ENCODE measurements at places on chromosomes 11 and 22.

- no peaks in the 10 kb centered on the region for H3K27me3 ChIP-seq
- peaks cover 21% of the 10 kb centered on the region for H3K36me3 ChIP-seq
- no peak for DNase-seq
- no peak overlapping the region for H3K27ac ChIP-seq
- peaks cover 22% of the 10 kb centered on the region for H3K4me1 ChIP-seq
Measured at GRCh38 chr11:74754507-74755252, 6.0 kb downstream of the RNF169 start.

DNA sequence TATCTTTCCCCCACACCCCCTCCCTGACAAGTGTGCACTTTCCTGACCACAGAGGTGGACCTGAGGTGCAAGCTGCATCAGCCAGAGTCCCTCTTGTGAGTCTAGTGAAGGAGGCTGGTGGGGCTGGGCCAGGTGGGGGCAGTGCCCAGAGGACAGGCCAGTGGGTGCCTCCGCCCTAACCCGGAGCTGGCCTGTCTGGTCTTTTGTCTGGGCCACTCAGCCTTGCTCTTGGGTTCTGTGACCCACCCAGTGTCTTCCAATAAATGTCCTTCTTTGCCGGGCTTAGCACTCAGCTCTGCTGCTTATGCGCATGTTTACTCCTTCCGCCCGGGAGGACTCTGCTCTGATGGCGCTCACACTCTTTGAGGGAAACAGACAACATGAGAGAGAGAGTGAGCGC is 526.2 kb downstream of the TBC1D22A start:
- H3K4me3 ChIP-seq: no peak overlapping the region
- no peak overlapping the region for H3K27ac ChIP-seq
- H3K36me3 ChIP-seq: no peaks in the 10 kb centered on the region
- H3K4me1 ChIP-seq: no peaks in the 10 kb centered on the region

DNA sequence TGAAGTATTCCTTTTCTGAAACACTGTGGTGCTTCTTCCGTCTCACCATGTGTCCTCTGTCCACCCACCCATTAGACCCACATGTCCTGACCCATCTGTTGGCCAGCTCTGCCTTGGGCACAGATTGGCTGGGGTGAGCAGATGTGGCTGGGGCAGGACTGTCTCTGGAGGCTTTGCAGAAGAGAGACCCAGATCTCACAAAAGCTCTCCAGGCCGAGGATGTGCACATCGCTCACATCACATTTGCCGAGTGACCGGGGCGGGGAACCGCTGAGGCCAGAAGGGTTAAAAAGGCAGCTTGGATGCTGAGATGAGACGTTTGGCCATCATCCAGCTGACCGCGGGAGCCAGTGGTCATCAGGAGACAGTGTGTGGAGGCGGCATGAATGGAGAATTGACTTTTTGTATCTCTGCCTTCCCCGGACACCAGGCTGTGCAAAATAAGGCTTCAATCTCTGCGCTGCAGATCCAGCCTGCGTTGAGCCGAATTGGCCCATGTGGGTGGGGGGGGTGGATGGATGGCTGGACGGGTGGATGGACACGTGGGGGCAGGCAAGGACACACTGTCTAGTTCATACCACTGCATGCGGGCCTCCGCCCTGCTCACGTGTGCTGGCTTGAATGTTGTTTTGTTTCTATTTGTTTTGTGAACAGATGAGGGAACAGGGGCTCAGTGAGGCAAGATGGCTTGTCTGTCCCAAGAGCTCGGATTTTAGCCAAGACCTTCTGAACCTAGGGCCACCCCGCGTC is 6.1 kb downstream of the IFITM10 start:
- DNase-seq: no peak
- peaks cover 4% of the 10 kb centered on the region for H3K27me3 ChIP-seq
- H3K36me3 ChIP-seq: no peaks in the 10 kb centered on the region
- no peak overlapping the region for H3K27ac ChIP-seq

DNA sequence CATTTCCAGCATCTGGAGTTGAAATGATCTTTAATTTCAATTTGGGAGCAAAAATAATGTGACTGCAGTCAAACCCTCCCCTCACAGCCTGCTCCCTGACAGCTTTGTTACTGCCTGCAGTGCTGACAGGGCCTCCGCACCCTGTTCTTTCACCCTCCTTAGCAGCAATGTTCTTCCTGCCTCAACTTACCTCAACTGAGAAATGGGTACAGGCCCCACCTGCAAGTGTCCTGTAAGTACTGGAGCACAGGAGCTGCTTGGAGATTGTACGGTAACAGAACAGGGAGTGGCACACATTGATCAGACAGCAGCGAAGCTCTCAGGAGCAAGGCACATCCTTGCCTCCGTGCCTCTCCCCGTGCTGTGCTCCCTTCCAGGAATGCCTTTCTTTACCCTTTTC is 131.3 kb downstream of the CHST1 start:
- H3K4me3 ChIP-seq: no peak overlapping the region
- H3K27me3 ChIP-seq: no peaks in the 10 kb centered on the region
- DNase-seq: no peak
- H3K4me1 ChIP-seq: no peaks in the 10 kb centered on the region
- no peaks in the 10 kb centered on the region for H3K36me3 ChIP-seq

DNA sequence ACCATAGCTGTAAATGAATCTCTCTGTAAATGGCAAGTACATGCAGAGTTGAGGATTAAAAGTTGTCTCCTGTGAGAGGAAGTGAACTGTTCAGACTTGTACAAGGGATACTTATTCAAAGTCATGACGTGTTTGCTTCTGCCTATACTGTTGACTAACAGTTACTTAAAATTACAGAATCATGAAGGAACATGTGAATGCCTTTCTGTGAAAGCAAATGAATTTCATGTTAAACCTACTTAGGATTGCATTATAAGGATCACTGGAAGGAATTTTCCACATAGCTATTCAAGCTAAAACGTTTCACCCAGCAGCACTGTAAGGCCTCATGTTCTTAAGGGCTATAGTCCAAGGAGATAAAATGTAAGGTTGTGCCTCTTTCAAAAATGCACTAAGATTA is 93.4 kb upstream of the BIRC3 start:
- no peak for DNase-seq
- no peaks in the 10 kb centered on the region for H3K36me3 ChIP-seq
- H3K4me3 ChIP-seq: no peak overlapping the region
- H3K4me1 ChIP-seq: no peaks in the 10 kb centered on the region

DNA sequence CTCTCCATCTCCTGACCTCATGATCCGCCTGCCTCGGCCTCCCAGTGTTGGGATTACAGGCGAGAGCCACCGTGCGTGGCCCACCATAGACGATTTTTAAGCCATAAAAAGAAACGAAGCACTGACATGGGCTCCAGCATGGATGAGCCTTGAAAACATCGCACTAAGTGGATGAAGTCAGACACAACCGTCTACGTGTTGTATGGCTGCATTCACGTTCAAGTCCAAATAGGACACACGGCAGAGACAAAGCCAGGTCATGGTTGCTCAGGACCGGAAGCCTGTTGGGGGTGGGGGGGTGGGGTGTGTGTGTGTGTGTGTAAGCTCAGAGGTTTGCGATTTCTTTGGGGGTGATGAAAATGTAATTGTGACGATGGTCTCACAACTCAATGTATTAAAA is 10.0 kb downstream of the RRP7A start:
- no peak overlapping the region for H3K4me3 ChIP-seq
- H3K36me3 ChIP-seq: peaks cover 3% of the 10 kb centered on the region

DNA sequence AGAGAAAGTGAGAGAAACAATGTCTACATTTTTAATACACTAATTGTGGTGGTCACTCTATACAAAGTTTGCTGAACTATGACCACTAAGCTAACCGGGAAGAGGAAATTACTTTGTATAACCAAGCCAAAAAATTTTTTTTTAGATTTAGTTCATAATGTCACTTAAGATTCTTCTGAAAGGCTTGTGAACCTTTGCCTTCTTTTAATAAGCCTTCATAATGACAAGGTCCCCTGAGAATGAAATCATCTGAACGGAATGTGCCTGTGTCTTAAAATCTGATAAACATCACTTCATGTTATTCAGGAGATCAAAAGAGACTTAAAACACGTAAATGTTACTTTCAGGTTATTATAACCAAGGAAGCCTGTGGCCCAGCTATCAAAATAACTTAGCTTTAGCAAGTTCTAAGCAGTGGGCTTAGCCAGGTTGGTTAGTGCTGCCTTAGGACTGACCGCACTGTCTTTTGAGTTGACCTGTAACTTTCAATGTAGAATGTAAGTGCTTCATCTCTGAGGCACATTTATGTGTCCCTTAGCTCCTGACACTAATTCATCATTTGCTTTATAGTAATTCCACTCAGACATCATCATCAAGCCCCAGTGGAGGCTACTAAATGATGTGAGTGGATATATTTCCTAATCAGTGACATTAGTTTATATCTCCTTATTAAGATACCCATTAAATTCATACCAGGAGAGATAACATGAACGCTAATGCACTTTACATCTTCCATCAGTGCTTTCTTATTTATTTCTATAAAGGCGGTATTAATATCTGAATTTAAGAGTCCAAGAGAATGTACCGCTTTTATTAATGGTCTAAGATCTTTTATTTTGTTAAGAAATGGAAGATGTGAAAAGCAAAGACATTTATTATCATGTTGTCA is 122.5 kb downstream of the WNT11 start:
- no peaks in the 10 kb centered on the region for H3K36me3 ChIP-seq
- no peaks in the 10 kb centered on the region for H3K4me1 ChIP-seq

GRCh38 chr11:133551064-133551463 is 18.8 kb upstream of the OPCML start:
- H3K27ac ChIP-seq: no peak overlapping the region
- no peaks in the 10 kb centered on the region for H3K36me3 ChIP-seq
- H3K4me1 ChIP-seq: no peaks in the 10 kb centered on the region
- no peak for DNase-seq
- H3K27me3 ChIP-seq: no peaks in the 10 kb centered on the region
- no peak overlapping the region for H3K4me3 ChIP-seq

DNA sequence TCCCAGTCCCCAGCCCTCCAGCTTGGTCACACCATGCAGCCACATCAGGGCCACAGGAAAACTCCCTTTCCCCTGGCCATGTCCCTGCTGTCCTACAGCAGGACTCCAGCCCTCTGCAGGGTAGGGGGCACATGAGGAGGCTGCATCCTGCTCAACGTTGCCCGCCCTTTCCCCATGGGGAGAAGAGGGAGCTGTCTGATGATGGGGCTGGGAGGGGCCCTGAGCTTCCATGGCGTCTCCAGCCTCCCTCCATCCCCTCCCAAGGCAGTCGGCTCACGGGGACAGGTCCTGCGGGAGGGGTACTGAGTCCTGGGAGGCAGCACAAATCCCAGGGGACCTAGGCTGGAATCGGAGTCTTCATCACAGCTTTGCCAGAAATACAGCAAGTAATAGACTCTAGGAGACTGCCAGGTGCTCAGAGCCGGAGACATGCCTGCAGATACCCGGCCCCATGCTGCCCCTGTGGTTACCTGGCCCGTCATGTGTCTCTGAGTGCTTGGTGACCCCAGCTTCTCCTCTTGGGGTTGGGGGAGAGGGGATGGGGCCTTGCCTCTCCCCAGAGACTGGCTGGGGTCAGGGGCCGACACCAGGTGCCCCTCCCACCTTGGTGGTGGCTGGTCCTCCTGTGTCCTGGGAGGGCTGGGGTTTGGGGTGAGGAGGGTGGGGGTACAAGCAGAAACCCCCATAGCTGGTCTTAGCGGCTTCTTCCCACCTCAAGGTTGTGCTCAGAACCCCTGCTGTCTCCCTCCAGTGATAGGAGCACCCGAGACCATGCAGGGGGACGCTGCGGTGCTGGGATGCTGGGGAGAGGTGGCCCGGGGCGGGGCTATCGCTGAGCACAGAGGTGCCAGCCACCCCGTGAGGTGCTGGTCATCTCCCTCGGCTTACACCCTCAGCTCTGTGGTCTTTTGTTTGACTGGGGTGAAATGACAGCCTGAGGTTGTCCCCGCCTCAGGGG is 2.3 kb downstream of the MRGPRE start:
- H3K4me3 ChIP-seq: no peak overlapping the region
- no peak overlapping the region for H3K27ac ChIP-seq
- no peak for DNase-seq
- no peaks in the 10 kb centered on the region for H3K4me1 ChIP-seq
- H3K27me3 ChIP-seq: peaks cover 3% of the 10 kb centered on the region

Measured in T-helper 2 cell treated with Interferon-gamma antibody and Interleukin-4, amounts not matched to agents 5 μg/mL and 100 μg/mL, for 36 hours (primary cell).